ENCODE measurements at places on chromosomes 12 and 14. TPM values are rescaled to one million over a fixed set of nuclear protein-coding genes. Genes with fewer than 3 reads are reported as not detected.
A peak's percentile ranks its signal among the peaks of the same experiment; 100 is the strongest.

GRCh38 chr14:76708771-76709170 is 52.5 kb upstream of the VASH1 start:
- peak; percentile 32 for DNase-seq

KLRD1 gene
- total RNA-seq, result 60.0 TPM

FITM1 gene
- total RNA-seq, result 0.77 TPM

- DNase-seq, result no peak
These were observed 66.5 kb upstream of the MON2 start for GRCh38 chr12:62400135-62400534.

ACOT6 gene
- total RNA-seq, result not detected

Measured in activated CD8-positive, alpha-beta memory T cell treated with anti-CD3 and anti-CD28 coated beads, Interleukin-2, amount 10 ng/mL, durations not matched to agents 7 days and 5 days (primary cell).